ENCODE measurements at places on chromosomes 7 and 10.

GRCh38 chr10:110005719-110006118 lies 2.1 kb upstream of the ADD3 start:
- peak; percentile 65 for DNase-seq

DNA sequence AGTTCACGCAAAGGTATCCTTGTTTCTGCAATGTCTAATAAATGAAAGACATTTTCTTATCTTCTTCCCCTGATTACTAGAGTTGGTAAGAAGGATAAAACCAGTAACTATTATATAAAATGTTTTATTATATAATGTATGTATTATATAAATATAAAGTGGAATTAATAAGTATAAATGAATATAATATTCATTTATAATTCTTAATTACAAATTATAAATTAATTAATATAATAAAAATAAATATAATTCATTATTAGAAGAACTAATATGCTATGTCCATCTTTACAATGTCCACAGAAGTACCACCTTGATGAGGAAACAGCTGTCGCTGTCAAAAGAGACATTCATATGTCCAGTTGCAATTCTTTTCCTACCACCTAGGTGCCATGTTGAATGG lies 177.7 kb downstream of the GLI3 start:
- no peak for DNase-seq

DNA sequence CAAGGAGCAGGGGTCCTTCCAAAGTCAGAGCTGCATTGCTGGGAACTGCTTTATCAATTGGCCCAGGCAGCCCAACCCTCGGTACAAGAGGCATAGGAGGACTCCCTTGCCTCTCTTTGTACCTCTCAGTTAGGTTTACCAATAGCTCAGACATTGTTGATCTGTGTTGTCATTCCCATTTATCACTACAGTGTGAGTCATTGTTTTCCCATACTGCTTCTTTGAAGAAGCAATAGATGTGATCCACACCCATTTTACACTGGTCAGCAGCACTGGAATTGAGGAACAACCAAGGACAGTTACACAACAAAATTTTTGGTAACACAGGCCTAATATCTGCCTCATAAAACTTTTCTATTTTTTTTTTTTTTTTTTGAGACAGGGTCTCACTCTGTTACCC lies 307.2 kb downstream of the SNX13 start:
- peak; percentile 65 for DNase-seq

- DNase-seq = no peak
Observed at GRCh38 chr10:78529262-78529661, 495.6 kb downstream of the RPS24 start.

- DNase-seq = peak; percentile 82
Observed at GRCh38 chr10:16891375-16892313, 74.4 kb upstream of the RSU1 start.

GRCh38 chr7:26813432-26813831 lies 51.0 kb downstream of the SKAP2 start:
- DNase-seq = no peak

DNA sequence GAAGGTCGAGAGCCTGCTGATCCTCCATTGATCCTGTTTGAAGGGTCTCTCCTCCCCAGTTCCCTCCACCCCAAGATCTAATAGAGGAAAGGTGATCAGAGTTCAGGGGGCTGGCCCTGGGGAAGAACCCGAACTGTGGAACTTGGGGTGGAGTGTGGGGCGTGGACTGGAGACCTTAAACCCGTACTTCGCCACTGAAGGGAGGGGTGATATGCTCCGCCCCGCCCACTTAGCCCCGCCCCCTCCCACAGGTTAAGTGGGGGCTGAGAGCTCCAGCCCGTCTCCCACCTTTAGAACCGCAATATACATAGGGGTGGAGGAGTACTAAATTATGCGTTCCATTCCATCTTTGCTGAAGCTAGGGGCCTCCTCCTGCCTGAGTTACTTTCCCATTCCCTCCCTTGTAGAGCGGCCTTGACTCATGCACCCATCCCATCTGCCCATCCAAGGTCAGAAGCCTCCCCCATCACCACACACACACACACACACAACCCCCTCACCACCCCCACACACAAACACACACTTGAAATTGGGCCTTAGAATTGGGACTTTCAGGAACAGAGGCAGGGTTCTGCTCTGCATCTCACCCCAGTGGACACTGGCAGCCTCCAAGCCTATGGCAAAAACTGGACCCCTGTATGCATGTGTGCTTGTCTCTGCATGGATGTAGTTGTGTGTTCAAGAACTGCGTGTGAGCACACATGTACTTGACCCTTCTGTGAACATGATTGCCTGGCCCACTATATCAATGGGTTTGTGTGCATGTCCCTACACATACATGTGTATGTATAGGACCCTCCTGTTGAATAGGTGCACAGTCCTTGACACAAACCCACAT lies 991 bp downstream of the SEMA4G start:
- no peak for DNase-seq

- no peak for DNase-seq
Observed at GRCh38 chr10:69464801-69465401, 13.6 kb downstream of the TSPAN15 start.

DNA sequence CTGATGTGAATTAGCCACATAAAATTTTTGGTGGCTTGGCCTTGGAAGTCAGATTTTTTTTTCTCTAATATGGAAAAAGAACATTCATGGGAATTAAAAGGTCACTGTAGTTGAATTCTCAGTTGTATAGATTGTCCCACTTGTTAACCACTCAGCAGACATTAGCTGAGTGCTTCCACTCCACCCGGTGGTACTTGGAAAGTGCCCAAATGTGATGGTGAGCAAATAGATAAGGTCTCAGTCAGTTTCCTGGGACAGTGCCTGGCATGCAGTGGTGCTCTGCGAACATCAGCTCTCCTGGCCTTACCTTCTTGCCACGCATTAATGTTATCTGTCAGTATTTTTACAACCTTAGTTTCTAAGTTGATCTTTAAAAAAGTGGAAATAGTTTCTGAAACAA lies 1.4 kb downstream of the ATP5F1C start:
- peak; percentile 42 for DNase-seq

DNA sequence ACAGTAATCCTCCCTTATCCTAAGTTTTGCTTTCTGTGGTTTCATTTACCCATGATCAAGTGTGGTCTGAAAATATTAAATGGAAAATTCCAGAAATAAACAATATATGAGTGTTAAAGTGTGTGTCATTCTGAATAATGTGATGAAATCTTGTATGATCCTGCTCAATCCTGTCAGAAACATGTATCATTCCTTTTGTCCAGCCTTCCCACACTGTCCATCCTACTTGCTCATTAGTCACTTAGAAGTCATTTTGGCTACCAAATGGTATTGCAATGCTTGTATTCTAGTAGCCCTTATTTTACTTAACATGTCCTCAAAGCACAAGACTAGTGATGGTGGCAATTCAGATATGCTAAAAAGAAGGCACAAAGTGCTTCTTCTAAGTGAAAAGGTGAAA lies 1211.2 kb upstream of the SORCS1 start:
- peak; percentile 48 for DNase-seq

DNA sequence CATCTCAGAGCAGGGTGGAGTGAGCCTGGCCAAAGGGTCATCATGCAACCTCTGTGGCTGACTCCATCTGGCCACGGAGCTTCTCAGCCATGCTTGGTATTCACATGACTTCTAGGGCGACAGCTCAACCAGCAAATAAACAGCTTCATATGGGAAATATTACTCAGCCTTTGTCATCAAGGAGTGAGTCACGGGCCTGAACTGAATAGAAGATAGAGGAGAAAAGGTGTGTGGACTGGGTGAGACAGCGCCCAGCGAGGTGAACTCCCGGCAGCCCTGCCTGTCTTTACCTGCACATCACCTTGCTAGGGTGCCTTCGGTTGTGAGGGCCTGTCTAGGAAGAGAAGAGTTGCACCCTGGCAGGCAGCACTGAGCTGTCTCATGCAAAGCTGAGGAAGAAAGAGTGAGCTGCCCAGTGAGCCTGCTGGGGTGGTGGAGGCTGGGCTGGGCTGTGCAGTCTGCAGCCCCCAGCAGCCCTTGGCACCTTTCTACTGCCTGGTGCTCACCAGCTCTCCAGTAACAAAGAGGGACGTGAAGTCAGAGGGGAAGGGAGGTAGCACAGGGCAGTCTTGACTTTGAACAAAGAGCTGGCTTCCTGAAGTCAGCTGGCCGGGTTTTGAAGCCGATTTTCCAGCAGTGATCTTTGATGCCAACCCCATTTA lies 114.2 kb downstream of the EGFR start:
- DNase-seq = peak; percentile 99

DNA sequence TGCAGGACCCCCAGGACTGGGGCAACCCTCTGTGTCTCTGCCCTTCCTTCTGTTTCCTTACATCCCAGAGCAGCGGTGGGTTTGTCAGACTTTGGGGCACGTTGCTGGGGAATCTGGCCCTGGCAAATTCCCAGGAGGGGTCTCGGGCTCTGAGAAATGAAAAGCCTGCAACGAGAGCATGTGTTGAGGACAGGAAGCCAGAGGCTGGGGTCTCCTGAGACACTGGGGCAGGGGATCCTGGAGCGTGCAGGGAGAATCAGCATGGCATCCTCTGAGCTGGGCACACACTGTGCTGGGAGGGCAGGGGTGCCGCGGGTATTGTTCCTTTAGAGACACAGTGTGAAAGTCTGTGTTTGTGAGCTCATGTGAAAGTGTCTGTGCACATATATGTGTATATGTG lies 279.9 kb upstream of the PPP2R2D start:
- DNase-seq = no peak

- no peak for DNase-seq
Observed at GRCh38 chr10:121611393-121612159, 13.3 kb upstream of the FGFR2 start.

DNA sequence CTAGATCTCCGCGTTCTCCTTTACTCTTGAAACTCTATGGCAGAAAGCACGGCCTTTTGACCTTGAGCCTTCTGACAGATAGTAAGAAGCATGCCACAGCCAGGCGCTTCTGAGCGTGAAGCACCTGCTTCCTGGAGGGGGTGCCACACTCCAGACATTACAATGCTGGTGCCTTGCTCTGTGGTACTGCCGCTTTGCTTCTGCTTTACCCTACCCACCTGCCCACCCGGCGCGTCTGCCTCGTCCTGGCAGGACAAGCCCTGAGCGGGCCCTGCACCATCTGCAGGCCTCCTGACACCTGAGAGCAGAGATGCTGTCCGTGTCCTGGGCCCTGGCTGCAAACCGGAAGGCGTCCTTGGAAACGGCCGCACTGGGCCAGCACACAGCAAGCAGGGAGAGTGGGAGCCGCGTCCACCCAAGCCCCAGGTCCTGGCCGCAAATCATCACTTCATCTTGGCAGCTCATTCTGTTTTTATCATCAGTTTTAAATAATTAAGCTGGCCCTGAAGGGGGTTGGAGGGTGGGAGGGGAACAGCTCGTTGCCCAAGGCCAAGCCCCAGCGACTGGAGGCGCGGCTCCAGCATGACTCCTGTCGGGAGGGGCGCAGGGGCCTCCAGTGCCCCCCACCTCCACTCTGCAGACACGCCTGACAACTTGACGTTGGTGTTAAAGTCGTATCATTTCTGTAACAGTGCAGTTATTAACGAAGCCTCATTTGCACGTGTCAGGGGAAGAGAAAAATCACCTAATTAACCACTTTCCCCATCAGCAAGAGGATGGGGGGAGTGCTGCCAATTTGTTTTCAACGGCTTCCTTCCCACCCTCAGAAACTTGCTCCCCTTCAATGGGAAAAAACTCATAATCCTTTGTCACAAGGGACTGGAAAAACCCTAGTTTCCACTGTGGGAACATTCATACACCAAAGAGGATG lies 132.2 kb downstream of the MAD1L1 start:
- no peak for DNase-seq

DNA sequence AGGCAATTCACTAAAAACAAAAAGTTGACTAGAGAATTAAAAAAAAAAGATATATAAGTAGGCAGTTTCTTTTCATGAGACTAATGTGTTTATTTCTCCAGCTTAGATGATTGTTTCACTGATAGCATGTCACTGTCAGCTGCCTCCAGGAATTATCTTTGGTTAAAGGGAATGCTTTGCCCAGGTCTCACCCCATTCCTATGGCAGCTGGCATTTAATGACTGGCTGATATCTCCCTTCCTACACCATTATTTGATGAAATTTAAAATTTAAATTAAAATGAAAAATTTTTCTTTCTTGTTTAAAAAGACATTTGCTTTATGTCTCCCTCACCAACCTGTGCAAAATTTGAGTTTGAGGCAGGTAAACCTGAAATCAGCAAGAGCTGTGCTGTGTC lies 214.5 kb upstream of the PRSS1 start:
- DNase-seq = no peak

DNA sequence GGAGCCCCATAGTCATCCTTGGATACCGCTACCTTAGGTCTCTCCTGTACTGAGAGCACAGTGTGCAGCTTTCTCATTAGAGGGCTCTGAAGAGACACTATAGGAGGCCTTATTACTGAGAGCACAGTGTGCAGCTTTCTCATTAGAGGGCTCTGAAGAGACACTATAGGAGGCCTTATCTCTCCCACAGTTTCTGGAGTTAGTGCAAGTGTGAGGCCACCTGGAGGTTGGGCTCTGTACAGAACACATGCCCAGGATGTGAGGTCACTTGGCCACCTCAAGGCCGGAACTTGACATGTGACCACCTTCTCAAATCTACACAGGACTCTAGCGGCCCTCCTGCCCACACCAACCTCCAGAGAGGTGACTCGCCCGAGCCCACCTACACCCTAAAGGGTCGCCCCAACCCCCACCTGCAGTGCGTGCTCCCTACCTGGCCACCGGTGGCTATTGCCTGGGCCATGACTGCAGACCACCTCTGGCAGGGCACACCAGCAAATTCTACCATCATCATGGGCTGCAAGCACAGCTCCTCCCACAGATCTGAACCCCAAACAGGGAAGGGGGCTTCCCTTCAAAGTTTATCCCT lies 24.6 kb downstream of the FRMPD2 start:
- DNase-seq = no peak

GRCh38 chr10:15735763-15736162 lies 16.0 kb upstream of the ITGA8 start:
- DNase-seq = no peak

- DNase-seq = peak; percentile 20
Observed at GRCh38 chr7:157278791-157279724, 57.7 kb upstream of the DNAJB6 start.

GRCh38 chr10:452512-453426 lies 236.7 kb downstream of the DIP2C start:
- no peak for DNase-seq

DNA sequence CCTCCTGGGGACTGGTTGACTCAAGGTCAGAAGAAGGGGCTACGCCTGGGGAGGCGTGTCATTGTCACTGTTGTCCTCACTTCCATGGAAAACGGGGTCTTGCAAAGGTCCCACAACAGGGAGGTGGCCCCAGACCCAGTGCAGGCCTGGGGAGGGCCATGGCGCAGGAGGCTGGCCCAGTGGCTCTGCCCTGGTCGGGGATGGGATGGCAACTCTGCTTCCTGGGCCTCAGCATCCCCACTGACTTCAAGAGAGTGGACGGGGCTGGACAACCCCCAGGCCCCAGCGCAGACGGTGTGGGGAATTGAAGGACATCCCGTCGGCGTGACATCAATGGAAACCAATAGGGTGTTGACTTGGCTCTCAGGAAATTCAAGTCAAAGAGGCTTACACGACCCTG lies 35.2 kb downstream of the MICALL2 start:
- no peak for DNase-seq

GRCh38 chr7:116673457-116673865 lies 1.5 kb downstream of the MET start:
- DNase-seq = no peak

All from fibroblast of skin of back (primary cell).